Mammary epithelial cell (primary cell): ENCODE measurements at places on chromosomes 5 and 9. TPM values are rescaled to one million over a fixed set of nuclear protein-coding genes. Genes with fewer than 3 reads are reported as not detected.

DNA sequence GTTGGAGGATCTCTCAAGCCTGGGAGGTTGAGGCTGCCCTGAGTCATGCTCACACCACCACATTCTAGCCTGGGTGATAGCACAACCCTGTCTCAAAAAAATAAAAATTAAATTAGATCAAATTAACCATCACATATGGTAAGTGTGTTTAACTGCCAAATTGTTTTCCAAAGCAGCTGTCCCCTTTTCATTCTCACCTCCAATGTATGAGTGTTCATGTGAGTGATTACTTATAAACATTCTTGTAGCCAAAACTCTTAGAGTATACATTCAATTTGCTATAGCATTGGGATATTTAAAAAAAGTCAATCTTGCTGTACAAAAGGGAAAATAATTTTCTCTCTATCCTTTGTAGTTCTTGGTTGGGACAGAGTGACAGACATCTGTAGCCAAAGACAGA, 53.4 kb upstream of the SNAPC3 start:
- DNase-seq, result no peak

DNA sequence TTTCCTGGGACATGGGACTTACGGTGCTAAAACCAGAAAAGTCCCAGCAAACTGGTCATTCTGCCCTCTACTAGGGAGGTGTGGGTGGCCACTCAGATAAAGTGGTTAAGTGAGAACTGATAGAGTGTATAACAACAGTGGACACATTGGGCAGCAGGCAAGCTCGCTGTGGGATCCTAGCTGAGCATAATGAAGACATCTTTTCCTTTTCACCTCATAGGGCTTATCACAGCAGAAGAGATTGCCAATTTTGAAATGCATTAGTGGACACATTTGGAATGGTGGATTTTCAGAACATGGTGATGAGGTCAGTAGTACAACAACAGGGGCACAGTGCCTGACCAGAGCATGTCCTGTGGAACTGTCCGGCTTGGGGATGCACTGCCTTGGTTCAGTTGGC, 477.1 kb upstream of the KIF2A start:
- DNase-seq, result no peak

The STX17 gene
- 22.0 TPM for total RNA-seq

DNA sequence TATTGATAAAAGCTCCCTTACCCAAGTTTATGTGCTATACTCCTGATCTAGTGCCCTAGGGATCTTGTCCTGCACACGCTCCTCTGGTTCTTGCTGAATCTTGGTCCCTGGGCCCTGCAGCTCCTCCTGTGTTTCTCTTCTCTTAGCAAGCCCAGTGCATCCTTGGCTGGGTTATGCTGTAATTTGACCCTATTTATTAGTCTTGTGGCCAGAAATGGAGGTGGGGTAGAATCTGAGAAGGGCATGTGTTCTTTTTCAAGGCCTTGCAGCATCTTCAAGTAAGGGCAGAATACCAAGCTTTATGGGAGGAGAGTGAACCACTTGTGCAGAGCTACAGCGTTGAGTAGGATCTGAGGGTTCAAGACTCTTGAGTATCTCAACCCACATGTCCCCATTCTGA, 366.8 kb downstream of the FAM170A start:
- no peak for DNase-seq

DNA sequence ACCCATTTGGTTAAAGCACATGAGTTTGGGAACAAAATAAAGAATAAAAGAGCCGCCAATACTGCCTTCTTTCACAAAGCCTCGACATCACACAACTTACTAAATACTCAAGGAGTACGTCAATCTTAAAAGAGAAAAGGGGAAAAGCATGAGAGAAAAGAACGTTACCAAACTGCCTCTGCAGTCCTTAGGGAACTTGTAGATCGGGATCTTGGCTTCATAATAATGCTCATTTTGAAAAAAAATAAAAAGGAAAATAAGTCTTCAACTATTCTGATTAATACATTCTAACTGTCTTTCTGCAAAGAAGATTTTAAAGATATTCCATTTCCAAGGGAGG, 618.4 kb downstream of the PDE4D start:
- DNase-seq, result no peak

GRCh38 chr5:56064984-56065383, 70.2 kb upstream of the IL6ST start:
- no peak for DNase-seq

DNA sequence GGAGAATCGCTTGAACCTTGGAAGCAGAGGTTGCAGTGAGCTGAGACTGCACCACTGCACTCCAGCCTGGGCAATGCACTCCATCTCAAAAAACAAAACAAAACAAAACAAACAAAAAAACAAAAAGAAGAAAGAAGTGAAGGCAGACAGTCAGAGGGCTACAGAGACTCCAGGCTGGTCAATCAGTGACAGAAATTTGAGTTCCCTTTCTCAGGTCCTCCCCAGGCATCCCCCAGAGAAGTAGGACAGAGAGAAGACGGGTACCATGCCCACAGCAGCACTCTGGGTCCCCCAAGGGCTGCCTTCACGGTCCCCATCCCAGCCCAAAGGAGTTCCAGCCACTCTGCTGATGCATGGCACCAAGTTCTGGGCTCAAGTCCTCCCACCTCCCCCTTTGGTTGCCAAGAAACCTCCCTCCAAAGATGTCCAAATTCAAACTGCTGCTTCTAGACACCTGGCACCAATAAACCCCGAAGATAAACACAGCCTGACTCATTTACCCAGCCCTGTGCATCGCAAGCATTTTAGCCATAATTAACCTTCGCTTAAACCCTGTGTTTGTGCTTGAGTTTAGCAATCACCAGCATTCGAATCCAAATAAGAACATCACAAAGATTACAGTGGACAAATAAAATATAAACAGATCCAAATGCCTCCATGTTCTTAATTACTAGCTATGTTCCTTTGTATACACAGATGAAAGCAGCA, 24.0 kb downstream of the SEMA4D start:
- DNase-seq, result no peak

DNA sequence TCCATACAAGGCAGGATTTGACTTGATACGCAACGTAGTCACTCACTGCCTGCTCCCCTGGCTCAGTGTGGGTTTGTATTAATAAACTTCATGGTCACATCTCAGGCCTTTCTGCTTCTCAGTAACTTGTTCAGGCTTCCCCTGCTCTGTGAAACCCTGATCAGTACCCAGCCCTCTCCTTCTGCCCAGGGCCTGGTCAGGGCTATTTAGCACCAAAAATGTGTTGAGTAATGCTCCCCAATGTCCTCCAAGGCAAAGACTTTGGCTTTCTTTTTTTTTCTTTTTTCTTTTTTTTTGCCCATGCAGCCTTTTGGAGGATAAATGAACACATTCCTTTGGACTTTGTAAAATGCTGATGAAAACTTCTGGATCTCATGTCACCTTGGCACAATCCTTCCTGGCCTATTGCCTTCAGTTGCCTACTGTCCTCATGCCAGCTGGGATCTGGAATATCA, 399.2 kb upstream of the KLF4 start:
- no peak for DNase-seq

DNA sequence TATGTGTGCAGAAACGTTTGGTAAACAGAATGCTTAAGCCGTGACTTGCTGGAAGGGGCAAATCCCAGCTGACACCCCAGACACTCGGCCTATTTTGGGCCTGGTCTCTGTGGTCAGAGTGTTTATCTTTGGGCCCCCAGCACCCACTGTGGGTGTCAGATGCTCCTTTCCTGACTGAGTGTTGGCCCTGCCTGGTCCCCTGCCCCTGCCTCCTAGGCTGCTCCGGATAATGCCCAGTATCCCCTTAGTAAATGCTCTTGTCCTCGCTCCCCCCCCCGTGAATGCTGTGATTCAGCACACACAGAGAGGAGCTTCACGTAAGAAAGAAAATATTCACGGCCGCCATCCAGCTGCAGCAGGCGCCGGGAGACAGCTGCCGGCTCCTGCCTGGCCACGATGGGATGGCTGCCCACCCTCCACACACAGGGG, 11.3 kb upstream of the ANGPTL2 start:
- DNase-seq, result no peak
